ENCODE measurements at places on chromosomes 1 and 21.

DNA sequence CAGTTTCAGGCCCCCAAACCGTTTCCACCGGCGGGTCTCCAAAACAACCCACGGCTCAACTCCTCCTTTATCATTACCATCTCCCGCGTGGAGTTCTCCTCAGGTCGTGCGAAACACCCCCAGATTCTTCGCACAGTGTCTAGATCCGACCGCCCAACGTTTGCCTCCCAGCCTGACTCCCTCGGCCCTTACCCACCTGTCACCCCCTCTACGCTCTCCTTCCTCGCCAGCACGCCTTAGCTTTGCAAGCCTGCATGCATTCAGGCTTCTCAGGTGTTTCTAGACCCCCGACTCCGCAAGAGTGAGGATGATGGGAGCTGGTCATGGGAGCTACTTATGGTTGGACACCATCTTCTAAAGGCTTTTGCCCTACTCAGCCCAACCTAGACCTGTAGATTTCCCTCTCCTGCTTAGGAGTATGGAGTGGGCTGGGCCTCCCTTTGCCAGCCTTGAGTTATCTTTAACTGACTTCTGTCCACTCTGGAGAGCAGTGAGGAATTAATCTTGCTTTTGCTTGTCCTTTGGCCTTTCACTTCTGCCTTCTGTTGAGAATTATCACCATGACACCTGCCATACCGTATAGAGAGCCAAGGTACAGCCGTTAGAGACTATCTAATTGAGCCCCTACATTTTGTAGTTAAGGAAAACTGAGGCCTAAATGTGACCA, 865 bp downstream of the ATP5IF1 start:
- no peaks in the 10 kb centered on the region for H3K27me3 ChIP-seq
- H3K4me1 ChIP-seq: peaks cover 10% of the 10 kb centered on the region
- no peak for DNase-seq
- H3K27ac ChIP-seq: no peak overlapping the region

- no peak overlapping the region for H3K4me3 ChIP-seq
- no peak overlapping the region for H3K27ac ChIP-seq
- DNase-seq: no peak
- H3K4me1 ChIP-seq: no peaks in the 10 kb centered on the region
- no peaks in the 10 kb centered on the region for H3K36me3 ChIP-seq
- peaks cover 23% of the 10 kb centered on the region for H3K27me3 ChIP-seq
Measured at GRCh38 chr1:162327788-162328165, 48.9 kb downstream of the SPATA46 start.

DNA sequence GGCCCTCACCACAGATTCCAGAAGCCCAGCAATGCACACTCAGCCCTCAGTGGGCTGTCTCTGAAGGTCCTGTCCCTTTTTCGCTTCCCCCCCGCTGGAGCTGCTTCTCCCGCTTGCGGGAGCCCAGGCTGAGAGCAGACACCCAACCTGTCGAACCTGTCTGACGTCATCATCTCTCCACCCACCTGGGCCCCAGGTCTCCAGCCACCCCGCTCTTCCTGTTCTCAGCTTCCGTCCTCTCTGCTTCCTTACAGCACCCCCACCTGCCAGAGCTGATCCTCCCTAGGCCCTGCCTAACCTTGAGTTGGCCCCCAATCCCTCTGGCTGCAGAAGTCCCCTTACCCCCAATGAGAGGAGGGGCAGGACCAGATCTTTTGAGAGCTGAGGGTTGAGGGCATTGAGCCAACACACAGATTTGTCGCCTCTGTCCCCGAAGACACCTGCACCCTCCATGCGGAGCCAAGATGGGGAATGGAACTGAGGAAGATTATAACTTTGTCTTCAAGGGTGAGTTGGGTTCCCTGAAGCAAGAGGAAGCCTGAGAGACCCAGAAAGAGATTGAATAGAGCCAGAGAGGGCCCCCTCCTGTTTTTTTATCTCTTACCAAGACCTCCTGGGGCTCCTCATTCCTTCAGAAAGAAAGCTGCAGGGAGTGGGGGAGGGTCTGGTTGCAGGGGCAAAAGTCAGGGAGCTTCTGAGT, at the start of gene RAB25:
TSS of gene RAB25 (plus strand) at position 224 of the 700 bp plus-strand sequence. CDS start at position 465, 241 bp downstream.
- H3K36me3 ChIP-seq: peaks cover 20% of the 10 kb centered on the region
- DNase-seq: no peak
- peaks cover 11% of the 10 kb centered on the region for H3K4me1 ChIP-seq
- H3K27ac ChIP-seq: peak within 1 kb of the TSS; percentile 11
- H3K4me3 ChIP-seq: no peak within 1 kb of the TSS

DNA sequence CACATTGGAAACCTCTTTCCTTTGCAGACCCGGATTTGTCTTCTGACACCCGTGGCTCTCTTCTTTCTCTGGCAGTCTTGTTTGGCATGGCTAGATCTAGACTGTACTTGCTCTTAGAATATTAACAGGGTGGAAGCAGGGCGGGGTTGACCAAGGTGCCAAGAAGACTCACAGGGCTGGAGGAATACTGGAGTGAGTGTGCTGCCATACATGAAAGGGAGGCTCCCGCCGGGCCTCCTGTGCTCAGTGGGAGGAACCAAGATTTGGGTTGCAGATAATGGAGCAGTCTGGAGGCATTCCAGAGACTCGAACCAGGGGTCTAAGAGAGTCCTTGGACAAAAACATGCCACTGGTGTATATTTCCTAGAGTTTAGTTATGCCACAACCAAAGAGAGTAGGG, 27.6 kb upstream of the SNX27 start:
- no peaks in the 10 kb centered on the region for H3K36me3 ChIP-seq
- H3K27ac ChIP-seq: no peak overlapping the region
- H3K4me3 ChIP-seq: no peak overlapping the region

GRCh38 chr1:207828485-207829158, 76.8 kb downstream of the CD46 start:
- peaks cover 13% of the 10 kb centered on the region for H3K36me3 ChIP-seq
- no peak overlapping the region for H3K4me3 ChIP-seq
- DNase-seq: peak; percentile 59
- H3K27ac ChIP-seq: peak overlapping the region; percentile 52
- H3K27me3 ChIP-seq: no peaks in the 10 kb centered on the region

GRCh38 chr1:211908453-211908852, 77.9 kb upstream of the LPGAT1 start:
- peaks cover 10% of the 10 kb centered on the region for H3K27me3 ChIP-seq
- peaks cover 2% of the 10 kb centered on the region for H3K36me3 ChIP-seq
- H3K4me3 ChIP-seq: no peak overlapping the region
- no peak overlapping the region for H3K27ac ChIP-seq

GRCh38 chr1:15568387-15569073, 16.3 kb downstream of the AGMAT start:
- no peak for DNase-seq
- H3K4me3 ChIP-seq: no peak overlapping the region
- peaks cover 54% of the 10 kb centered on the region for H3K4me1 ChIP-seq
- peak overlapping the region; percentile 49 for H3K27ac ChIP-seq
- peaks cover 30% of the 10 kb centered on the region for H3K36me3 ChIP-seq

- H3K4me1 ChIP-seq: peaks cover 20% of the 10 kb centered on the region
- H3K4me3 ChIP-seq: no peak overlapping the region
- H3K27me3 ChIP-seq: peaks cover 21% of the 10 kb centered on the region
- H3K27ac ChIP-seq: peak overlapping the region; percentile 51
- H3K36me3 ChIP-seq: peaks cover 9% of the 10 kb centered on the region
Measured at GRCh38 chr21:42830456-42831455, 48.6 kb downstream of the WDR4 start.

GRCh38 chr1:180221462-180221861, 8.6 kb upstream of the LHX4 start:
- peaks cover 53% of the 10 kb centered on the region for H3K27me3 ChIP-seq
- H3K4me1 ChIP-seq: no peaks in the 10 kb centered on the region
- H3K36me3 ChIP-seq: no peaks in the 10 kb centered on the region
- no peak overlapping the region for H3K4me3 ChIP-seq

DNA sequence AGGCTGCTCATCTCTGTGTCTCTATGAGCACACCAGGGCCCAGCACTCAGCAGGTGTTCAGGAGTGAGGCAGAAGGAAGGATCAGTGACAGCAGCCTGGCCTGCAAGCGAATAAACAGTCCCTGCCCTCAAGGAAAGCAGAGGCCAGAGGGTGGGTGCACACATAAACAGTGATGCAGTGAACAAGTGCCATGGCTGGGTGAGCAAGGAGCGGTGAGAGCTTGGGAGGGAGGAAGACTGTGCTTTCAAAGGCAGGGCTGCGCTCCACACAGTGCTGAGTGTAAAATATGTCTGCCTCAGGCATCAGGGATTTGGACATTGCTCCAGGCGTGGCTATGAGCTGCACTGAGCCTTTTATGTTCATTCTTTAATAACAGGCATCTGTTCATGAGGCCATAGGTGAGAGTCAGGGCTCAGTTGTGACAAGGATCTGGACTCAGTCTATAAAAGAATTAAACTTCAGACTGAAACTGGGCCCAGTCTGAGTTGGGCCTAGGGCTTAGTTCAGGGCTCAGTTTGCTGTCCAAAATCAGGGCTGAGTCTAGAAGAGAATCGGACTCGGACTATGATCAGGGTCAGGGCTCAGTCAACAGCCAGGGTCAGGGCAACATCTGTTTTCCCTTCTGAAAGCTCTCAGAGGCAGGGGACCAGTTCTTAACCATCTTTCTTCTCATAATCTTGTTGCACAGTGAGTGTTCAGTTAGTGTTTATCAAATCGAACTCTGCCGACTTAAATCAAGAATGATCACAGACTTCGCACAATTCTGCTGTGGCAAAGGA, 213.7 kb downstream of the FOXD2 start:
- H3K36me3 ChIP-seq: no peaks in the 10 kb centered on the region
- H3K4me3 ChIP-seq: no peak overlapping the region
- H3K27me3 ChIP-seq: peaks cover 15% of the 10 kb centered on the region
- no peaks in the 10 kb centered on the region for H3K4me1 ChIP-seq

DNA sequence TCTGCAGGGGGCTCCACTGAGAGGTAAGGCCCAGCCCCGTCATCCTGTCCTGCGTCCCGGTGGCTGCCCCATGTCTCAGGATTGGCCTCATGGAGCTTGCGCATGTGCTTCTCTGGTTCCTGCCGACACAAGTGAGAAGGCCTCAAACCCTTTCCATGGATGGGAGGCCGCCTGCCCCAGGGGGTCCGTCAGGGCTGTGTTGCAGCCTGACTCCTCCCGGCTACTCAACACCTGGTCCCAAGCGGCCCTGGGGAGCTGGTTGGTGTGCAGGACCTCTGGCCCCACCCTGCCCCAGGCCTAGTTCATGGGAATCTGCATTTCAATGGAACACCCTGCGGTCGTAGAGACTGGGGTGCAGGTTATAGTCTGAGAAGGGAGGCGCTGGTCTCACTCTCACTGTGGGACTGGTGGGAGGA, 21.1 kb upstream of the PDE9A start:
- H3K4me3 ChIP-seq: no peak overlapping the region
- no peaks in the 10 kb centered on the region for H3K27me3 ChIP-seq
- no peak overlapping the region for H3K27ac ChIP-seq
- no peaks in the 10 kb centered on the region for H3K36me3 ChIP-seq
- no peak for DNase-seq

- H3K27me3 ChIP-seq: no peaks in the 10 kb centered on the region
- H3K4me3 ChIP-seq: no peak overlapping the region
- no peaks in the 10 kb centered on the region for H3K36me3 ChIP-seq
- H3K4me1 ChIP-seq: no peaks in the 10 kb centered on the region
- no peak for DNase-seq
- no peak overlapping the region for H3K27ac ChIP-seq
Measured at GRCh38 chr1:106897976-106898375, 158.5 kb upstream of the PRMT6 start.

DNA sequence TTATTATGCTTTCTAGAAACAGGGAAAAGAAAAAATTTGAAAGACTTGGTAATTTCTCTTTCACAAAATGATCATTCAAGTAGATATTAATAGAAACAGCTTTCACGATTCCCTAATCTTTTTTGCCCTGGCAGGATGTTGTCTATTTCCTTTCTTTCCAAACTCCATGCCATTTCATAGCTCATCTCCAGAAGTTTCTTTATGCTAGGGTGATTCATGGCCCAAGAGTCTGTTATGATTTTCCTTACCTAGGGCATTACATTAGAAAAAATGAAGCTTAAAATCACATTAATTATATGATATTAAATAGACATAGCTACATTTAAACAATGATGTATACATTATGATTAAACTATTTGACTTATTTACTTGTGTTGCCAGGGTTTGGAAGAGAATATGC, 762.1 kb downstream of the LTN1 start:
- DNase-seq: no peak
- H3K27ac ChIP-seq: no peak overlapping the region
- no peaks in the 10 kb centered on the region for H3K36me3 ChIP-seq
- H3K4me1 ChIP-seq: no peaks in the 10 kb centered on the region
- H3K27me3 ChIP-seq: no peaks in the 10 kb centered on the region
- no peak overlapping the region for H3K4me3 ChIP-seq

DNA sequence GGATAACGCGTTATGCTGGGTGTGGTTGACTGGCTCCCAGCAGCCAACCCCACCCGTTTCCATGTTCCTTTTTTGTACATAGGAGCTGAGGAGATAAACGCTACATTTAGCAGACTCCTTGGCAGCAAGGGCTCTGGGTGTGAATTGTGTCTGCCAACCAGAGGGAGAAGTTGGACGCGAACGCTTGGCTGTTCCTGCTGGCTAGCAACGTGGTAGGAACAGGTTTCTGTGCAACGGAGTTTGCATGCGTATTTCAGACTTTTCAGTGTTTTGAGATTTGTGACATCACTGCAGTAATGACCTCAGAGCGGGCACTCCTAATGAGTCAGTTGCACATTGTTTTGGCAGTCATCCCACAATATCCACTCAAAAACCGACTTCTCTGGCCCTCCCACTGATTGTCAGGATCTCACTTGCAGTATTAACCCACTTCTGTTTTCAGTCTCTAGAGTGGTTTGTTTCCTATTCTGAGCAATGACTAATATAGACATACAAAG, 98.7 kb upstream of the RGS1 start:
- H3K27ac ChIP-seq: no peak overlapping the region
- peaks cover 14% of the 10 kb centered on the region for H3K4me1 ChIP-seq
- DNase-seq: peak; percentile 20
- no peaks in the 10 kb centered on the region for H3K36me3 ChIP-seq

DNA sequence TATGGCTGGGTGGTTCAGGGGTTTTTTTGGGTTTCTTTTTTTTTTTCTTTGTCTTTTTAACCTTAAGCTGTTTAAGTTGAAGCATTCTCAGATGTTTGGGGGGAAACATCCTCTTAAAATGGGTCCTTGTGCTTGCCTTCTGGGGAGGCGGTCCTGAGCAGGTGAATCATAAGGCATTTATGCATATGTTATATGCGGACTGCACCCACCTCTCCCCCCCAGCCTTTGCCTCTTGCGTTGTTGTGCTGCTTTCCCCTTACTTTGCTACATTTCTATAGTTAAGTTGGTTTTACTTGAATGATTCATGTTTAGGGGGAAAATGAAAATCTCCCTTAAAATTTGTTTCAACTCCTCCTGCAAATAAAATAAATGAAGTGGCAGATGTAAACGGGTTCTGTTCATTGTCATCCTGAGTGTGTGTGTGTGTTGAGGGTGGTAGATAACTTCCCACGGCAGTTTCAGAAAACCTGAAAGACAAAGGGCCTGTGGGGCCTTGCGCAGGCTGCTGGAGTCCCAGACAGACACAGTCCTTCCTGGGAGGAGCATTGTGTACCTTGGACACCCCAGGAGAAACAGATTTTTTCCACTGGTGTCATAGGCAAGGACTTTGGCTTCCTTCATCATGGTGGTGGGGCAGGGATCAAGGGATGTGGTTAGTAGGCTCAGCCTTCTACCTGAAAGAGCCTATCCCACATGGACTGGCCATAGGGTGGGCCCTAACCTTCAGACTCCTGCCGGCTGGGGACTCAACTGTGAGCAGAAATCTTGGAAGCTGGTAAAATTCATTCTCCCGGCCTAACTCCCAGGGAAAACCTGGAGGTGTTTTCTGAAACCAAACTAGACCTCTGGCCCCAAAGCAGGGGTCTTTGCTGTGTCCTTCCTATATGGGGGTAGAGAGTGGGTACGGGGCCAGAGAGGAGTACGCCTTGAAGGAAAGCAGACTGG, 926 bp upstream of the SH3D21 start:
- no peaks in the 10 kb centered on the region for H3K27me3 ChIP-seq
- H3K27ac ChIP-seq: peak overlapping the region; percentile 65
- H3K4me1 ChIP-seq: peaks cover 65% of the 10 kb centered on the region
- H3K36me3 ChIP-seq: peaks cover 53% of the 10 kb centered on the region

GRCh38 chr1:37323486-37324377, 150.6 kb upstream of the ZC3H12A start:
- H3K27ac ChIP-seq: no peak overlapping the region
- H3K4me1 ChIP-seq: peaks cover 7% of the 10 kb centered on the region
- peaks cover 33% of the 10 kb centered on the region for H3K27me3 ChIP-seq
- peak; percentile 21 for DNase-seq

Measured in stimulated activated naive B cell treated with anti-CD40 and anti-IgM and Interleukin-4, amounts not matched to agents 10 μg/mL and 1 μg/mL and 100 μg/mL, for 72 hours (primary cell).